ENCODE measurements at places on chromosomes 2 and 18.

- DNase-seq: no peak
Observed at GRCh38 chr18:10093445-10093844, 179.6 kb downstream of the VAPA start.

DNA sequence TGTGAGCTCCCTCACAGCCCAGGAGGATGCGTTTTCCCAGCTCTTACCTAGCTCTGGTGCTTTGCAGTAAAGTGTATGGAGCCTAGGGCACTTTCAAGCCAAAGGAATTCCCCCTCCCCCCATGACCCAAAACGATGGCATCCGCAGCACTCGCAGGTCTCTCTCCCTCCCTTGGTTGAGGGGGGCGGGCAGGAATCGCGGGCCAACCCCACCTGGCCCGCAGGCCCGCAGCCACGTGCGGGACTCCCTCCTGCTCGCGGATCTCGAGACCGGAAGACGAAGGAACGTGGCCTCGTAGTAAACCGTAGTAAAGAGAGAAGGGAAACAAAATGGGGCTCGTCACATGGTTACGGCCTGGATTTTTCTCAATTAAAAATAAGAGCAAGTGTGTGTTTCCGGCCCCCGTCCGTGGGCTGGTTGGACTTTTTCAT lies 8.5 kb downstream of the IRS1 start:
- no peak for DNase-seq

DNA sequence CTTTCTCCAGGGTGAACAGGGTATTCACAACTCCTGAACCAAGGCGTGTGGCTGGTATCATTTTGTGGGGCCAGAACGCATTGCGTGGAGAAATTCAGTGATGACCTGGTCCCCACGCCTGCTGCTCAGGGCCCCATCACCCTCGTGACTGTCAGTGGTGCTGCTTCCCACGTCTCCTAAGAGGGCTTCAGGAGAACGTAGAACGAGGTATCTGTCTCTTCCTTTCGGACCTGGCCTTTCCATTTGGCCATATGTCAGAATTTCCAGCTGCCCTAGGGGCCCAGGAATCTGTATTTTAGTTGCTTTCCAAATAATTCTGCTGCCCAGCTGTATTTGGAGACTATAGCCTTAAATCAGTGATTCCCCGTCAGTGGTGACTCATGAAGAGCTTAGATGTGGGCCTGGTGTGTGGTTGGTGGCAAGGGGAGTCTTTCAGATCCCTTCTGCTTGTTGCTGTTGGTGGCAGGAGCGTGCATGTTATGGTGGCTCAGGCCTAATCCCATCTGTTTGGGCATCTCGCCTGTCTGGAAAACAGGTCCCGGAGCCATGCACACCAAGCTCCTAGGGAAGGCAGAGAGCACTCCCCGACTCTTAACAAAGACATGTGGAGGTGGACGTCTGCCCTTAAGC lies 56.4 kb downstream of the NPAS2 start:
- DNase-seq: no peak

DNA sequence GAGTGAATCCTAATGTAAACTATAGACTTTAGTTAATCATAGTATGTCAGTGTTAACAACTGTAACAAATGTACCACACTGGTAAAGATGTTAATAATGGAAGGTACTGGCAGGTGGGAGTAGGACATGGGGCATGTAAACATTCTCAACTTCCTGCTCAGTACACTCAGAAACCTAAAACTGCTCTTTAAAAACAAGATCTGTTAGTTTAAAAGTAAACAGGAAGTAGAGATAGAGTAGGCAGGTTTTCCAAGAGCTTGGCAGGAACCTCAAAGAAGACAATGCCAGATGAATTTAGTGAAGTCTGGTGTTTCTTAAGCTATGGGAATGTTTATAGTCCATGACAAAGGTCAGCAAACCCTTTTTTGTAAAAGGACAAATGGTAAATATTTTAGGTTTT lies 46.6 kb downstream of the CCDC138 start:
- DNase-seq: no peak

GRCh38 chr2:86243950-86244733 lies 44.9 kb downstream of the MRPL35 start:
- no peak for DNase-seq

GRCh38 chr2:201956361-201956760 lies 77.3 kb upstream of the FZD7 start:
- DNase-seq: no peak

DNA sequence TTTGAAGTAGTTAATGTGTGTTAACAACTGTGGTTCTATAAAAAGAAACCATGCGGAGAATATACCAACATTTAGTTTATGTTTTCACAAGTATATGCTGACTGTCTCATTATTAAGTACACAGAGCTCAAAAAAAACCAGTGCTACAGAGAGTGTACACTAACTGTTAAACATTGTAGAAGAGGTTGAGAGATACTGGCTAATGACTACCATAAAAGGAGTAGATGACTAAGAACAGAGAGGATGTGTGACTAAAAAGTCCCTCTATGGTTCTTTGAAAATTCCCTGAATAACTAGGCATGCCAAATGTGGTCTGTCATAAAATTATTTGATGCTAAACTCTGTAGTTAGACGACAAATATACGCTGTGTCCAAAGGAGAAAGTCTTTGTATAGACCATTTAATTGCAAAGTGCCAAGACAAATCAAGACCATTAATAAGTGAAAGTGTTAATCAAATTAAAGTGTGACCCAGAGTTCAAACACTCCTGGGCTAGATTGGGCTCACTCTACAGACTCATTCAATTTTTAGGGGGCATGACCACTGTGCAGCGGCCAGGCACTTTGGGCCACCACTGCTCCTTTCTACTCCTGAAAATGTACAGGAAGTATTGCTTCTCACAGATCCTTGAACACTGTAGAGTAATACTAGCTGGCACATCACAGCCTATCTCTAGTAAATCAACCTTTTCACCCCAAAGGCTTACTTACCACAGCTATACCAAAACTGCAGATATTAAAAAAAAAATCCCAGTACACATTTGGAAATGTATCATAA lies 45.1 kb upstream of the SERTAD2 start:
- no peak for DNase-seq

DNA sequence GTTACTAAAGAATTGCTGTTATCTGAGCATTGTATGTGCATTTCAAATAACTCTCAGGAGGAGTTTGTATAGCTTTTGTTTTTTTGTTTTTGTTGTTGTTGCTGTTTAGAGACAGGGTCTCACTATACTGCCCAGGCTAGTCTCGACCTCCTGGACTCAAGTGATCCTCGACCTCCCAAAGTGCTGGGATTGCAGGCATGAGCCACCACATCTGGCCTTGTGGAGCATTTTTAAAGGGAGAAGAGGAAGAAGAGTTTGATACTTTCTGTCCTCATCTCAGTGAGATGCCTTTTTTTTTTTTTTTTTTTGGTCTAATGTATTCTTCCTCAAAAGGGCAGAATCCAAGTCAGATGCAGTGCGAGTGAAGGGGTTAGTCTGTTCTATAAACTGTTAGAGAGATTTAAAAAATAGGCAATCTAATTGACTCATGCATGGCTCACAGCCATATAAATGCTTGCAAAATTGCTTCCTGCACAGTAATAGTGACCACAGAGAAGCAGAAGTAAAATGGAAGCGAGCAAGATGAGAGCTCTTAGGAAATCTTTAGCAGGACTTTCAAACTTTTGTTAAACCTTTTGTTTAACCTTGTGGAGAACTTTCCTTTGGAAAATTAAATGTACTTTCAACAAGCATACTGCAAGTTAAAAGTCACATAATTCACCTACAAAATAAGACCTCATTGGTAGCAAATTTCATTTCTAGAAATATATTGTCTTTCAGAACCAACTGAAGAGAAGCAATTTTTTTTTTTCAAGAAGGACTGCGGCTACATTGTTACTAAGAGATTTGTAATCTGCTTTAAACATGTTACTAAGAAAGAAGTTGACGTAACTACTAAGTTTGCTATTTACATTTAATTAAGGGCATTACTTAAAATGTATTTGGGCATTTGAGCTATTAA lies 52.3 kb upstream of the ROCK1 start:
- DNase-seq: no peak

DNA sequence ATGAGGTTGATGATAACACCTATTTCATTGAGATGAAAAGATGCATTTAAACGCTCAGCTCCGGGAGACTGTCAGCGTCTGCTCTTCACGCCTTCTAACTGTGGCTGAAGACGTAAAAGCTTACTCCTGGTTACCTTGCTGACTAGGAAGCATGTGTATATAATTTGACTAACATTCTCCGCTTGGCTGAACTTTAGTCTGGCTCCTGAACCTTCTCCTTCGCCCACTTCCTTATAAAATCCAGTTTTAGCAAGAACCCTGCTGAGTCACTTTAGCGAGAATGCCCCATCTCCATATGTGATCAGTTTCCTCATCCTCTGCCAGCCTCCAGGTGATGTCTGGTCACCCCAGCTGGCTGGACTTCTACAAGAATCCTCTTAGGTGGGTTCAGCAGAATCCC lies 12.7 kb upstream of the CREG2 start:
- no peak for DNase-seq

- no peak for DNase-seq
Observed at GRCh38 chr2:241986836-241987641, 117.5 kb downstream of the RTP5 start.
